GM12891 (cell line): ENCODE measurements at places on chromosomes 16 and 17.
A peak's percentile ranks its signal among the peaks of the same experiment; 100 is the strongest.

- DNase-seq = peak; percentile 40
Observed at GRCh38 chr16:12819126-12820117, 15.7 kb upstream of the CPPED1 start.

DNA sequence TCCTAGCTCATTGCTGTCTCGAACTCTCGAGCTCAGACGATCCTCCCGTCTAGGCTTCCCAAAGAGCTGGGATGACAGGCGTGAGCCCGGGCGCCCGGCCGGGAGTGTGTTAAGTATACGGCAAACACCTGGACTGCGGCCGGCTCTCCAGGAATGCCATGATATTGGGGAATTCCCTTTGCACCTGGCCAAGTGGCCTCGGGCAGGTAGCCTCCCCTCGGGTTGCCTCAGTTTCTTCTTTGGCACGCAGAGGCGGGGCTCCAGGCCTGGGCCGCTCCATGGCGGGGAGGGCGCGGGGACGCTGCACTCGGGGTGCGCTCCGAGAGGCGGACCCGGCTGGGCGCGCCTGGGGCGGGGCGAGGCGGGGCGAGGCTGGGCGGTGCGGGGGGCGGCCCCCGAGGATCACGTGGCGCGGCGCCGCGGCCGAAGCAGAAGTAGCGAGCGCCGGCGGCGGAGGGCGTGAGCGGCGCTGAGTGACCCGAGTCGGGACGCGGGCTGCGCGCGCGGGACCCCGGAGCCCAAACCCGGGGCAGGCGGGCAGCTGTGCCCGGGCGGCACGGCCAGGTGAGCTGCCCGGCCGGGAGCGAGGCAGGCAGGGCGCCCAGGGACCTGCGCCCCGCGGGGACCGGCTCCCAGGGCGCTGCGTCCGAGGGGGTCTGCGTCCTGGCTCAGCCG, at the start of gene PLCG2:
Gene PLCG2, plus strand, starts transcription at position 431 of the 675 bp plus-strand sequence. CDS start 6,699 bp downstream, outside the sequence.
- peak; percentile 82 for DNase-seq

- no peak for DNase-seq
Observed at GRCh38 chr16:73886426-73886825, 410.2 kb upstream of the PSMD7 start.

DNA sequence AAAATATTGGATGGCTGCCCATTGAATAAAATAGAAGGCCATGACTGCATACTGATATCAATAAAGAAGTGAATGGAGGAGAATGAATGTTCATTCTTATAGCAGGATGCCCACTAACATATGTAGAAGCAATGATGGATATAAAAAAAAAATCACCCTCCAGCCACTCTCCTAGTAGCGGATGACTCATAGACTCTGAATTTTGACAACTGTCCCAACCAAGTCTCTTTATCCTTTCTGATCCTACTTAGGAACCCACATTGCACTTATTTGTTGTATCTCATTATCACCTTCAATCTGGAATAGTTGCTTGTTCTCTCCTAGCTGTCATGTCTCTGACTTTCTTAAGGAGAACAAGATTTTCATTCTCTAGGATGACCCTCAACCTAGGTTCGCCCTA, 429.9 kb downstream of the HS3ST3B1 start:
- DNase-seq = no peak

GRCh38 chr16:324451-325334, 27.8 kb downstream of the AXIN1 start:
- peak; percentile 69 for DNase-seq

GRCh38 chr16:11224894-11225676, 30.9 kb downstream of the SOCS1 start:
- peak; percentile 92 for DNase-seq

- DNase-seq = no peak
Observed at GRCh38 chr16:51163894-51164566, 13.0 kb upstream of the SALL1 start.

- DNase-seq = no peak
Observed at GRCh38 chr16:56606071-56606475, 2.3 kb upstream of the MT2A start.

DNA sequence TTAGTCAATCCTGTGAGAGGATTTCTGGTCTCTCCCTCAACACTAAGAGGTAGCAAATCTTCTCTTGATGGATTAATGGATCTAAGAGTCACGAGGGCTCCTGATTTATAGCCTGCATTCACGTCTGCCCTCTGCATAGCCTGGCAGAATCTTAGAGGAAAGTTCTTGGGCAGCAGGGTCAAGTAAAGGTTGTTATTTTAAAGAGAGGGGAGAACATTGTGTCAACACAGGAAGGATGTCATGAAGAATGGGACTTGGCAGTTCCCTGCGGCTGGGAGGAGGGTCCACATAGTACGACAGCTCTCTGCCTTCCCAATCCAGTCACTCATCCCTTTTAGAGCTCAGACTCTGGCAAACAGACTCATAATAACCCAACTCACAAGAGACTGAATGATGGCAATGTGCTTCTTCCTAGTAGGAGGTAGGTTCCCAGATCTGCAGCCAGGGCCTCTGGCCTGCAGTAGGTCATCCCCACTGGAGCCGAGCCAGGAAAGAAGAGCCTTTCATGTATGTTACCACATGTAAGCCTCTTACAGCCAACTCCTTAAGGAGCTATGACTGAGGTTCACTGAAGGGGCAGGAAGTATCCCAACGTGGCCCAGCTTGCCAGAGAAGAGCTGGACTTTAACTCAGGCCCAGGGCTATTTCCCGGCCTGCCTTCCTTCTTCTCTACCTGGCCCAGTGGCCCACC, 25.4 kb upstream of the RPTOR start:
- DNase-seq = no peak

GRCh38 chr16:23679274-23679985, 741 bp downstream of the PLK1 start:
- peak; percentile 52 for DNase-seq

DNA sequence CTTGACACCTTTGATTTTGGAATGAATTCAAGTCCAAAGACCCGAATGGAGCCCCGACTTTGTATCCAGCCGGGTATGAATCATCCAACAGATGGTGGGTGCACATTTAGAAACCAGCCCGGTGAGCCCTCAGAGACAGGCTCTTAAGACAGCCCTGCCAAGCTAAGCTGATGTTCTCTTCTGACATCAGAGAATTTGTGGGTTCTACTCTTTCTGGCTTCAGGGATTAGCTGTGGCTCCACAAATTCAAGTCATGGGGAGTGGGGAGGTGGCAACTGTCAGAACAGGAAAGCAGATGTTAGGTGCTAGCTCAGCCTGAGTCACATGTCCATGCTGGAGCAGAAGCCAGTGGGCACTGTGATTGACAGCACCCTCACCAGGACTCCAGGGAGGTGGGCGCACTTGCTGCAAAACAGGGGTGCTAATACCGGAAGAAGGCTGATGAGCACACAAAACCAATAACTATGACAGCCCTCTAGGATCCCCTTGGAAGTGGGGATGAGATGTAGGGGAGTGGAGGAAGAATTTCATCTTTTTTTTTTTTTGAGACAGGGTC, 31.4 kb upstream of the XYLT2 start:
- no peak for DNase-seq

GRCh38 chr17:42617956-42618431, 8.5 kb downstream of the TUBG1 start:
- DNase-seq = no peak

- no peak for DNase-seq
Observed at GRCh38 chr16:27429330-27429871, 27.4 kb downstream of the IL21R start.

- DNase-seq = no peak
Observed at GRCh38 chr17:41784207-41784744, 2.2 kb downstream of the JUP start.

- DNase-seq = no peak
Observed at GRCh38 chr17:74780443-74781238, 4.5 kb upstream of the NAT9 start.

- no peak for DNase-seq
Observed at GRCh38 chr17:43382776-43383175, 16.0 kb upstream of the ARL4D start.

DNA sequence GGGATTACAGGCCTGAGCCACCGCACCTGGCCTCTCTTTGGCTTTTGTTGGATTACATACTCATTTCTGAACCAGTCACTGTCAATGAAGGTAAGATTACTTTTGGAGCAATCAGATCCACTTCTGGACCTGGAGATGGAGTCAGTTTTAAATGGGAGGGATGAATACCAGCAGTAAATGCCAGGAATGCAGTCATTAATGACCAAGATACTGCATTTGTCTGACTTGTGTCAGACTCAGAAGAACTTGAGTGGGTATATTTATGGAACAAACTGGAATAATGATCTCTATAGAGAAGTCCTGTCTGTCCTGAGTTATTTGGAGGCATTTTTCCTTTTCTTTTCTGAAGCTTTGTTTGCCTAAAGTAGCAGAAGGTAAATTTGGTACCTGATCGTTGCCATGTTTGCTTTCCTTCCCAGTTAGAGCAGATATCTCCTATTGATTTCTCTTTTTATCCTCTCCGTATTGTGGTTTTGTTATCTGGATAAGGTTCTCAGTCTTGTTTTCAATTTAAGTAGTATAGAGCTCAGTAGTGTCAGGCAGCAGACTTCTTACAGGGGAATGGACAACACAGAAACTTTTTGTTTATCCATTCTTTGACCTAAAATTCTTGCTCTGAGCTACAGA, 10.7 kb downstream of the NLK start:
- no peak for DNase-seq

GRCh38 chr17:74431568-74432423, at the start of gene GPRC5C:
Gene GPRC5C (plus strand): TSS chr17:74432088. CDS start chr17:74439777, 7,689 bp downstream.
- DNase-seq = peak; percentile 80

DNA sequence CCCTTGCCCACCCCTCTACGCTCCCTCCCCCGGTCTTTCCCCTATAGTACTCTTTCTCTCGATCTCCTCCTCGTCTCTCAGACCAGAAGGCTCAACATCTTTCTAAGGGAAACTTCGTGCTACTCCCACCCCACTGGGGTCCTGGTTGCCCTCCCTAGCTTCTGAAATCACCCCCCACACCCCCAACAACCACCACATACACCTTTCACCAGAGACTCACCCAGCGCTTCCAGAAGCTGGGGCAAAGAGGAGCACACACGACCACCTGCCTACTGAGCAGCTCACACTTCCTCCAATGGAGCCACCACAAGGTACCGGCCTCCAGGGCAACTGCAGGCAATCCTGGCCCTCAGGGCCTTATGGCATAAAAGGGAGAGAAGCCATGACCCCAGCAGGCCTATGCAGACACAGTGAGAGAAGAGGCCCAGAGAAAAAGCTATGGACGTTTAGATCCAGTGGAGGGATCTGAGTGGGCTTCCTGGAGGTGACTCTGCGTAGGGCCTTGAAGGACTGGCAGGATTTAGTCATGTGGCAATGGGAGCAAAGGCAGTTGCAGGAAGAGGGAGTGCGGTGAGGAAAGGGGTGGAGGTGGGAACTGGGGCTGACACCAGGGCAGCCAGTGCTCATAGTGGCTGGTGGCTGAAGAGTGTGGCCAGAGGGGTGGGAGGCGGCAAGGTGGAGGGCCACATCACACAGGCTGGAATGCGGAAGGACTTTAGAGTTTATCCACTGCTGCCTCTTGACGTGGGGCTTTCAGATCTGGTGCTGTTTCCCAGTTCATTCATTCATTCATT, 12.1 kb upstream of the TMEM92 start:
- no peak for DNase-seq

DNA sequence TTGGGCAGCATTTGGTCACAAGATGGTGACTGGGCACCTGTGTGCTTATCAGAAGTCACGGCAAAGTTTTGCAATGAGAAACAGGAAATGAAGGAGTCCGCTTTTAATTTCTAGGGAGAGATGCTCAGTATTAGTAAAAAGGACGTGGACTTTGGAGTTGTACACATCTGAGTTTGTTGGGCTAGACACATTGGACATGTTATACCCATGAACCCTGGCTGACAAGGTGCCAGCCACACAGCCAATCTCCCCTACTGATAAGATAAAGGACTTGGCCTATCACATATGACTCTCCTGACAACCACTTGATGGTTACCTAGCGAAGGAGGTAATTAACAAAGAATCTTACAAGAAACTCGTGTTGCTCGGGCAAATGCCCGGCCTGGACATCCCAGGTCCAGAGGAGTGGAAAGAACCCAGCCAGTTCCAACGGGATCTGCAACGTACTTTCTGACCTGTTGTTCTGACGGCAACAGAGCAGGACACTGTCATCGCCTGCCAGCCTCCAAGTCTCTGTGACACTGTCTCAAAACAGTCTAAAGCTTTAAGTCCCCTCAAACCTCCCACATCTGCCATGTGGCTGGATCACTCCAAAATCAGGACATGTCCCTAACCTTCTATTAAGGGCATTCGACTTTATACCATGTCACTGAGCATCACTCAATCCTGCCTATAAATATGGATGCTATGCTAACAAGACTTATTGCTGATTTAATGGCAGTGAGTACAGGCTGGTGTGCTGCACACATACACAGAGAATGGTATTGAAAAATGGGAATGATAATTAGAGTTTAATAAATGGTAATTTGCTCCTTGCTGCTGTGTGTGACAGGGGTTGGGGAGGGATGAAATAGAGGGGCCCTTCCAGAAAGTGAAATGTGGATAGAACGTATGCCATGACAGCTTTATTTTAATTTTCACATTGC, 47.6 kb upstream of the LYRM9 start:
- DNase-seq = no peak

DNA sequence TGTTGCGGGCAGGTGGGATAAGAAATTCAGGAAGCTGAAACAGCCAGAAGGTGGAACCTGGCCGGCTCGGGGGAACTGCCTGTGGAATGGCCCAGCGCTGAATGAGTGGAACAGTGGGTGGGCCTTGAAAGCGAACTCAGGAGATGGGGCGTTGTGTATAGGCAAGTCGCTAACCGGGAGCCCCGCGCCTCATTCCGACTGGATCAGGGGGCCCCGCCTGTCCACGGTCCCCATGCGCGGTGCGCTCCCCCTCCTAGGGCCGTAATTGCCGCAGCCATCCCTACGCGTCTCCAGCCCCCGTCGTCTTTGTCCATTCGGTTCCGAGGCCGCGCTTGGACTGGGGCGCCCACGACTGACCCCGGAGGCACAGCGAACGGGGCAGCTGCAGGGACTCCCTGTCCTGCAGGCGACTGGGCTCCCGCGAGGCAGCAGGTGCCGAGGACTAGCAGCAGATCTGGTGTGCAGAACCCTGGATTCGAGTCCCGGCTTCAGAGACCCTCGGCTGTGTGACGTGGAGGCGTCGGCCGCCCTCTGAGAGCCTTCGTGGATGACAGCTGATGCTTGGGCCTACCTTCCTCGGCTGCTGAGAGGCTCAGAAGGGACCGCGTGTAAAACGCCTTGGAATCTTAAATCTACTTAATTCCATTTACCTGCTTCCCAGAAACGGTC, 10.9 kb upstream of the CA4 start:
- no peak for DNase-seq

- DNase-seq = no peak
Observed at GRCh38 chr17:45902892-45903346, 8.6 kb downstream of the MAPT start.

GRCh38 chr17:60314423-60314822, 77.5 kb downstream of the USP32 start:
- no peak for DNase-seq

DNA sequence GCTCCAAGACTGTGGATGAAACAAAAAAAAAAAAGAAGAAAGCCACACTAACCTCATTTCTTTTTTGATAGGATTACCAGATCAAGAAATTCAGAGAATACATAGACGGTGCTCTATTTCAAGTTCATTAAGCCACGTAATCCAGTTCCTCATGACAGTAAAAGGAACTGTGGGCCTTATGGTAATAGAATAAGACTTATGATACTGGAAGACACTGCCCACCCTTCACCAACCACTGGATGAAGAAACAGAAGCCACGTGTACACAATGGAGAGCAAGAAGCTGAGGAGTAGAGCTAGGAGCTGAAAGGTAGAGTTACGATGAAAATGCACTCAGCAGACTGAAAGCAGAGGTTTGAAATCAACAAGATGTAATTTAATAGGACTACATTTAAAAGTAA, 11.2 kb downstream of the NCBP3 start:
- DNase-seq = no peak

GRCh38 chr16:52384378-52384777, 162.6 kb downstream of the TOX3 start:
- no peak for DNase-seq
